ENCODE measurements at places on chromosomes 3 and 15.

DNA sequence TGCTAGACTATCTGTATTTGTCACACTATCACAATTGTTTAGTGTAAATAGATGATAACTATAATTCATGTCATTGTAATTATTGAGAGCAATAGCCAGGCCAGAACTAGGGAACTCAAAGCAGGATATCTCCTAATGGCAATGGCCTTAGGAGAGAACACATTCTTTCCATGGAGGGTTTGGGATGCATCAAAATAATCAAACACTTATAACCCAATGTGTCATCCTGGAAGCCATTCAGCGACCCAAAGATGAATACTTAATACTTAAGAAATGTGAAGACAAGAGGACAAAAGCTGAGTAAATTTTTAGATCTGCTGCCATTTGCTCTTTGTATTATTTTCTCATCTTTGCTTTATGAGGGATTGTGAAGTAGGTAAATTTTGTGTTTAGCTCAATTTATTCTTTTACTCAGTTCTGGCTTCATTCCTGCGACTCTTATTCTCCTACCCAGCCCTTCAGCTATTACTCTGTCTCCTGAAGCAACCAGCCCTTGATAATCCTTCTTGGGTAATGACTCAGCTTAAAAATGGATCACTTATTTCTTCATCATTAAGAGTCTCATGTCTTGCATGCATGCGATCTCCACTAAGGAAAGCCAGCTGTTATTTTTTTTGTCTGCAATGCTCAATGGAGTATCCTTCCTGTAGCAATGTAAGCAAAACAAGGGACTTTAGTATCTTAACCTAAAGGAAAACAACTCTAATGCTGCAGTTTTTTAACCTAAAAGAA, 2.0 kb downstream of the OR4F15 start:
- DNase-seq, result no peak

DNA sequence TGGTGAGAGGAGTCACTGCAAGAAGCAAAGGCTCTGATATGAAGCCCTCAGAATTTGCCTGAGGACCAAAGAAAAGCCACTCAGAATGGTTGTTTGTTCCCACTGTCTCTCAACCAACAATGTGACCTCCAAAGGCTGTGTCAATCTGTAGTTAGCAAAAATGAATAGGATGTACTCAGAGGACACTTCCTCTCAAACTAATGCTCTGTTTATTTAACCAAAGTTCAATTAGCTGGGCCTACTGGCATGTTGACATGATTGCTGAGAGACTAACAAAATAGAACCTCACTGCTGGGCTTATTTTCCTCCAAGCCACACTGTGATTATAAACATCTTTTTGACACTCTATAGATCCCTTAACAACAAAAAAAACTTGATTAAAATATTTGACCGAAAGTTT, 522.5 kb downstream of the OCA2 start:
- no peak for DNase-seq

GRCh38 chr3:150762662-150763121, 277 bp downstream of the SIAH2 start:
- DNase-seq, result no peak

DNA sequence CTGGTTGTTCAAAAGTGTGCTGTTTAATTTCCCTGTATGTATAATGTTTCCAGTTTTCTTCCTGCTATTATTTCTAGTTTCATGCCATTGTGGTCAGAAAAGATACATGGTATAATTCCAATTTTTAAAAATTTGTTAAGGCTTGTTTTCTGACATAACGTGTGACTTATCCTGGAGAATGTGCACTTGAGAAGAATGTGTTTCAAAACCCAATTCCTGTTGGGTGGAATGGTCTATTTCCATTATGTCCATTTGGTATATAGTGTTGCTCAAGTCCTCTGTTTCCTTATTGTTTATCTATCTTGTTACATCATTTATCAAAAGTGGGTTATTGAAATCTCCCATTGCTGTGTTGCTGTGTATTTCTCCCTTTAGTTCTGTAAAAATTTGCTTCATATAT, 215.4 kb downstream of the GREM1 start:
- DNase-seq, result no peak

- DNase-seq, result no peak
These were observed 24.5 kb upstream of the PLA2G4D start for GRCh38 chr15:42118650-42119445.

- DNase-seq, result no peak
These were observed 72.9 kb upstream of the DCBLD2 start for GRCh38 chr3:98974442-98974841.

All from activated T-cell treated with anti-CD3 and anti-CD28 coated beads for 4 hours (primary cell).